ENCODE measurements at places on chromosomes 16 and 17.

DNA sequence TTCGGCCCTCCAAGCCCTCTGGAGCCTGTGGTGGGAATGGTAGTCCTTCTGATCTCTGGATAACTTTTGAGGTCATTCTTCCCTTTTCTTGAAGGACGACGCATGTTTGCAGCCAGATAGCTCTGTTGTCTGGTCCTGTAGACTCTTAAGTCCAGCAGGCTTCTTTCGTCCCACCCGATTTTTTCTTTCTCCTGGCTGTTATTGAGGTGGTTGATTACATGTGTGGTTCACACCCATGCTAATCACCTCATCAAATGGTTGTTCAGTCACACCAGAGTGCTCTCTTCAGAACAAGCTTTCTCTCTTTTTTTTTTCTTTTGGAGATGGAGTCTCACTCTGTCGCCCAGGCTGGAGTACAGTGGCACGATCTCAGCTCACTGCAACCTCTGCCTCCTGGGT is 30.6 kb downstream of the PIGL start:
- DNase-seq: no peak

DNA sequence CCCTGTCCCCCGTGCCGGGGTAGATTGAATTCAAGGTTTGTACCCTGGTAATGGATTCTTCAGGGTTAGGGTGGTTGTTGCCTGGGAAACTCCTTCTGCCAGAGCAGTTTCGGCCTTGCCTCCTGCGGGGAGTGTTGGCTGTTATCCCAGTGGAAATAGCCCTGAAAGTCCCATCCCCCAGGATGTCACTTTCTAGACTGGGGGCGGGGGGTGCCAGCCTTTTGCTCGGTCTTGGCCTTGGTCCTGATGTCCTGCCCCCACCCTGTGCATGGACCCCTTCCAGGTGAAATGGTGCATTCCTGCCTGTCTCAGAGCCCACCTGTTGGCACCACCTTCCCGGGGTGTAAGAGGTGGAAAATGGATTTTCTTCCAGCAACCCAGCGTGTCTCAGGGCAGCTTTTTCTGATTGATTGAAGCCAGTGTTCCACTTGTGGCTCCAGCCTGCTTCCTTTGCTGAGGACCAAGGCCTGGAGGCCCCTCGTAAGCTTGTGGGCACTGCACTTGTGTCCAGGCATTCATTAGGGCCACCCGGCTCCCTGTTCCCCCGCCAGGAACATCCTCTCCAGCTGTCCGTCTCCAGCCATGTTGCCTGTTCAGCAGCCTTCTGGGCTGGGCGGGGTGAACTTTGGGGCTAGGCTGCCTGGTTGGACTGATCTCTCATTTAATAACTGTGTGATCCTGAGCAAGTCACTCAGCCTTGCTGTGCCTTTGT is 25.6 kb downstream of the MGAT5B start:
- no peak for DNase-seq

- no peak for DNase-seq
Measured at GRCh38 chr16:48617711-48618148, 7.8 kb upstream of the N4BP1 start.

DNA sequence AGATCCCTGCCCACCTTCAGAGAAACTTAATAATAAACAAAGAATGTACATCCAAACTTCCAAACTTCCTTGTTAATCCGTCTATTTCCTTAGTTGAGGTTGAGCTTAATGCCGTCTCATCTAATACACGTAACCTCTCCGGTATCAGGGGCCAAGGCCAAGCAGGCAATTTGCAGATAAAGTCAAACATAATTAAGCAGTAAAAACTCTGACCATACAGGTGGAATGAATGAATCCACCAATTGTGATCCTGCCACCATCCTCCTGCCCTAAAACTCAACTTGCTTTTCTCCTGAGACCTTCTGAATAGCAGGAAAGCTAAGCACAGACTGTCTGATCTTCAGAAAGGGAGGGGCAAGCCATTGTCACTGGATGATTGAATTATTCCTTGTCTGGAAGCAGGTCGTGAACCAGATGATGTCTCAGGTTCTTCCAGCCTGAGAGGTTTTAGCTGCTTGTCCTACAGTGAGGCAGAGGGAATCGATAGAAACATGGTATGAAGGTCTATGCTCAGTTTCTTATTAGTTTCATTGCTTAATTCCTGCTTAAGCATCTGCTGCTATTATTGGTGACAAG is 1111.8 kb upstream of the EEF2KMT start:
- DNase-seq: no peak

DNA sequence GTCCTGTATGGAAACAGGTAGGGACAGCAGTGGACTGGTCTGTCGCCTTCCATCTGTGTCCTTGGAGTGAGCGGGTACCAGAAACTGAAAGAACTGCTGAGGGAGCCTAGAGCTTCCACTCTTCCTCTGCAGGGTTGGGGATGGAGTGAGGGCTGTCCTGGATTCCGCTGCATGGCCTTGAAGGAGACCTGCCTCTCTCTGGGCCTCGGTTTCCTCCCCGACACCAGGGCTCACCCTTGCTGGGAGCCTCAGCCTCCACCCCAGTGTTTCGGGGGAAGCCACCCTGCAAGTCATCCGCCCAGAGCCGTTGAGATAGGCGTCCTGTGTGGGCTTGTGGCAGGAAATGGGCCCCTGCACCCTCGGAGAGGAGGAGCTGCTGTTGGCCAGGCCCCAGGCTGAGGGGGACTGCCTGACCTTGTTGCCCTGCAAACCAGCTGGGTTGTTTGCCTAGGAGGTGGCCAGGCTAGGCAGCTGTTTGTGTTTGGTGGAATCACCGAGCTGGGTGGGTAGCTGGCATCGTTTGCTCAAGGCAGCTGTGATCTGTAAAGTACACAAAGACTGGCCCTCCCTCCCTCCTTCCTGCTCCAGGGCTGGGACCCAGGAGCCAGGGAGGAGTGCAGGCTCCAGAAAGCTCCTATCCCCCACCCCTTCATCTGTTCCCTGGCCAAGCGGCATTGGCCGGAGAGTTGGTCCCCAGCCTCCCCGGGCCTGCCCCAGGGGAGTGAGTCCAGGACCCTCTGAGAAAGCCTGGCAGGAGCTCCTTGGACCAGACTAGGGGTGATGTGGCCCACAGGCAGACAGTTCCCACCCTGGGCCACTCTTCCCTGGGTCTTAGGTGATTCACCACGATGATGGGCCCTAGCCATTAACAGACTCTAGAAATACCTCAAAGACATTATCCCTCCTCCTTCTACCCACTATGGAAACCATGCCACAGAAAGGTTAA is 1.3 kb downstream of the RAB37 start:
- no peak for DNase-seq

GRCh38 chr17:41602524-41602923 is 10.0 kb downstream of the KRT16 start:
- DNase-seq: no peak

GRCh38 chr17:51398128-51398525 is 137.8 kb downstream of the UTP18 start:
- DNase-seq: no peak

DNA sequence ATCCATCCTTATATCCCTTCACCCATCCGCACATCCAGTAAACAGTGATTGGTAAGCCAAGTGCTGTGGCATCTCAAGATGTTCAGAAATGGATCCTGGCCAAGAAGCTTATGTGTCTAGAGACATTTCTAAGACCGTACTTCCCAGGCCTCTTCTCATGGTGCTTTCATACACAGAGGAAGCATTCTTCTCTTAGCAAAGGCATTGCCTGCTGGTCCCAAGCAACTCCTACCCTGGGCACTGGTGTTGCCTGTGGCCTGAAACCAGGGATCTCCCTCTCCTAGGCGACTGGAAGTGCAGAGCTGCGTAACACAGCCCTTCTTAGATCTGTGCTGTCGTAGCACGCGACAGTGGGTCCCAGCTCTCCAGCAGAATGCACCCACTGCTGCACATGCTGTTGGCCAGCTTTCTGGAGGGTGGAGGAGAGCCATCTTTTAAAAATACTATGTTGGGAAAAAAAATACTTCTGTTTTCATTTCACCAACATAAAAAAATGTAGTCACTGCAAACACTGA is 182.9 kb downstream of the CCDC182 start:
- DNase-seq: no peak

DNA sequence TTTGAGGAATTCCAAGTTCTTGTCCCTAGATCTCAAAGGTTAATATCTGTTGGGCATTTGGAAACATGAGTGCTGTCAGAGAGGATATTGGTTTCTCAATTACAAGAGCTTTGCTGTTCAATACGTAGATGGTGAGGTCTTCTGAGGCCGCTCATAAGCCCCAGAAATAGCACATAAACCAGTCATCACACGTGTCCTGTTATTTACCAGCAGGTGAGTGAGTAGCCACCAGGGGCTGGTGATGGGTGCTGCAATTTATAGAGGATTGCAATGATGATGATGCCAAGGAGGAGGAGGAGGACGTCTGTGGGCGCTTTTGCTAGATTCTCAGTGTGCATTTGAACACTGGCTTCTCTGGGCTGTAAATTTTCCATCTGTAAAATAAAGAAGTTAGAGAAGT is 89.0 kb downstream of the SALL1 start:
- no peak for DNase-seq

GRCh38 chr16:89556750-89557689 is 3.5 kb upstream of the RPL13 start:
- peak; percentile 82 for DNase-seq

DNA sequence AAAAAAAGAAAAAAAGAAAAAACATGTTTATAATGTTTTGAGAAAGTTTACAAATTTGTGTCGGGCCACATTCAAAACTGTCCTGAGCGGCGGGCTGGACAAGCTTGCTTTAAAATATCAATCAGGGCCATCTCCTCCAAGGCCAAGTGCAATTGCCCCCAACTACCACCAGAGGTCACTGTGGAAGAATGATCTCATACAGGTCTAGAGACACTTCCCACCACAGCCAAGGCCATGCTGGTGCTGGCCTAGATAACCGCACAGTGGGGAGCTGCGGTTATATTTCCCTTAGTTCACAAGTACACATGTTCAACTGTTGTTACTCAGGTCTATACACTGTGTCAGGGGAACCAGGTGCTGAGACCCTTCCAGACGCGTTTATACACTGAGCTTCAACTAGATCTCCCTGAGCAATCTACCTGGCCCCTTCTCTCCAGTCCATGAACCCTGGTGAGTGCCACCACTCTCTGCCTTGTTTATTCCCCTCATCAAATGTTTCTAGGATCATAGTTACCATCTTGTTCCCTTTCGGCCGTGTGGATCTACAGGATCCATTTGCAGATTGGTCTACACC is 83.8 kb upstream of the CCL2 start:
- peak; percentile 66 for DNase-seq

Data from ACHN (cell line).